OCI-M1 (cell line): ENCODE measurements at places on chromosomes 5 and 9.

- no peak for DNase-seq
These were observed 503.6 kb upstream of the PAPPA start for GRCh38 chr9:115649991-115650472.

GRCh38 chr5:65171645-65172044 lies 310.1 kb downstream of the ADAMTS6 start:
- no peak for DNase-seq

GRCh38 chr5:105816961-105817360 lies 1853.8 kb downstream of the EFNA5 start:
- DNase-seq: no peak

- DNase-seq: no peak
These were observed 1.3 kb downstream of the LVRN start for GRCh38 chr5:115963566-115963965.

GRCh38 chr9:71130521-71130920 lies 9.1 kb upstream of the TRPM3 start:
- no peak for DNase-seq

GRCh38 chr5:1409381-1410110 lies 35.7 kb downstream of the SLC6A3 start:
- DNase-seq: peak; percentile 18

DNA sequence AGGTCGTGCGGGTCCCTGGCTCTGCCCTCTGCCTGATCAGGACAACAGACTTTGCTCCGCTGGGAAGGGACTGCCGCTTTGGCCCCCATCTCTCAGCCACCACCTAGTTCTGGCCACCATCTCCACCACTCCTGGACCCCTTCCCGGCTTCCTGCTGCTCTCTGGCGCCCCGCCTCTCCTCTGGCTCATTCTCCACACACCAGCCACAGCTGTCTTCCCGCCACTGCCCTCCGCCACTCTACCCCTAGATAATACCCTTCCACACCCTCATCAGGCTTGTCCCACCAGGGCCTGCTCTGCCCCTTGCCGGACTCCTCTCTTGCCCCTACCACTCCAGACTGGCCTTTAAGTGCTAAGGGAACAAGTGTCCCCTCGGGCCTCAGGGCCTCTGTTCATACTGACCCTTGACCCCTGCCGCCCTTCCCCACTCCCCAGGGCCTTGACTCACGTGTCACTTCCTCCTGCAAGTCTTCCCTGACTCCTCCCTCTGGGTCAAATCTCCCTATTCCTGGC lies 3.0 kb upstream of the CDX1 start:
- no peak for DNase-seq

GRCh38 chr5:176151281-176151680 lies 86.9 kb upstream of the SIMC1 start:
- DNase-seq: no peak

GRCh38 chr5:95441636-95442035 lies 50.5 kb downstream of the FAM81B start:
- DNase-seq: no peak

DNA sequence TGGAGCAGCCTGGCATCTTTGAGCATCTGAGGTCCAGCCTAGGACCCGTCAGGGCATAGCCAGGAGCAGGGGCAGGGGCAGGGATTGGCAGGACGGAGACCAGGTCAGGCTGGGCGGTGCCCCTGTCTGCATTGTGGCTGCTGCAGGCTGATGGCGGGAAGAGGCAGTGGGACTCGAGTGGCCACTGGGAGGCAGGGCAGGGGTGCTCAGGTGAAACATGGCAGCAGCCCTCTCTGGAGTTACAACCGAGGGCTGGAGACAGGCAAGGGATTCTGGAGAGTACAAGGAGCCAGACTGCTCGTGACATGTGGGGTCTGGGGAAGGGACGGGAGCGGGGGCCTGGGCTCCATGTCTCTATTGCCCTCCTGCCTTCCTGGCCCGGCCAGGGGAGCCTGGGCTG lies 97.4 kb upstream of the RAPGEF1 start:
- DNase-seq: peak; percentile 8

GRCh38 chr5:173452119-173452905 lies 124.1 kb upstream of the STC2 start:
- DNase-seq: no peak

- no peak for DNase-seq
These were observed at the start of gene HTR4 for GRCh38 chr5:148653836-148654781. Gene HTR4 (minus strand): TSS chr5:148654527. CDS start chr5:148637014, 17,513 bp downstream.

DNA sequence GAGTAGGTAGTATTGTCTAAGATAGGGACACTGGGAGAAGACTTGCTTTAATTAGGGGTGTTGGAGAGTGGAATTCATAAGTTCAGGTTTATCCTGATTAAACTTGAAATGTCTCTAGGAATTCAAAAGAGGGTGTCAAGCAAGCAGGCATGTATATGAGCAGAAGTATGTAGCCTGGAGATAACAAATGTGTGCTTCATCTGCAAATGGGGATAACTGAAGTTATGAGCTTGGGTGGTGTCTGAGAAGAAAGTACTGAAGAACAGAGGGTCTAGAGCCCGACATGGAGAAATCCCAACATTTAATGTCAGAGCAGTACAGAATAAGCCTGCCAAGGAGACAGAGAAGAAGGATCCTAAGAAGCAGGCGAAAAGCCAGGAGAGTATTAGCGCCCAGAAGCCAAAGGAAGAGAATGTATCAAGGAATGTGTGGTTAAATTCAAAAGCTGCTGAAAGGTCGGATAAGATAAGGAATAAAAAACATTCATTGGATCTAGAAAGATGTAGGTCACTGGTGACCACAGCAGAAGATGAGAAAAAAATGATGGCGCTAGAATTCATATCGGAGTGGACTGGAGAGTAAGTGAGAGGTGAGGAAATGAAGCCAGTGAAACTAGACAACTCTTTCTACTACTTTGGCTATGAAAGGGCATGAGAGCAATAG lies 401.5 kb upstream of the PIK3R1 start:
- peak; percentile 86 for DNase-seq

GRCh38 chr5:150429410-150429873 lies 16.7 kb upstream of the CD74 start:
- DNase-seq: no peak

DNA sequence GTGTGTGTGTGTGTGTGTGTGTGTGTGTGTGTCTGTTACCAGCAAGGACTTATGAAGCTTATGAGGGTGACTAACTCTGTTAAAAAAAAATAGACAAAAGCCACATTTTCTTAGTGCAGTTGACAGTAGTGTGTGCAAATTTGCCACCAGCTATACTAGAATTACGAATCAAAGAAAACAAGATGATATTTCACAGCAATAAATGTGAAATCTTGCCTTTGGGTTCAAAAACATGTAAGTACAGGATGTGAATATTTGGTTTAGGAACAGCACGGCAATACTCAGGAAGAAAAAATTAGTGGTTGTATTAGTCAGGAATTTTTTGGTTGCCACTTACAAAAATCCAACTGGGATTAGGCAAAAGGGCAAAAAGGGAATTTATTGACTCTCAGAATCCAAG lies 117.4 kb downstream of the NPR3 start:
- DNase-seq: no peak

DNA sequence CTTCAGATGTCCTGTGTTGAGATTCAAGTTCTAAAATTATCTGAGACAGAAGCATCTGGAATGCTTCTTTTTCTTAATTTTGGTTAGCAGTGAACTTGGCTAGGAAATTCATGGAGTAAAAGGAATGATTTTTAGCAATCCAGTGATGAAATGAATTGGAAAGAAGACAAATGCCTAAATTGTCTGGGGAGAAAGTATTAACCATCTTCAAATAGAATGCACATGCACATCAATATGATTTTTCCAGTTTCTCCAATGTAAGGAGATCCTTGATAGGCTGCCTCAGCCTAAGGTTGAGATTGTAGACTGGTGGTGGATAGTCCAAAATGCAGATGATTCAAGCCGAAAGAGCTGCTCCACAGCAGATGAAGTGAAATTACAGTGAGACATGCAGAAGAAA lies 106.7 kb downstream of the PCSK5 start:
- no peak for DNase-seq

- DNase-seq: no peak
These were observed 219.3 kb downstream of the CEMIP2 start for GRCh38 chr9:71549023-71549422.

- no peak for DNase-seq
These were observed 148.3 kb downstream of the ESM1 start for GRCh38 chr5:54837093-54837492.

DNA sequence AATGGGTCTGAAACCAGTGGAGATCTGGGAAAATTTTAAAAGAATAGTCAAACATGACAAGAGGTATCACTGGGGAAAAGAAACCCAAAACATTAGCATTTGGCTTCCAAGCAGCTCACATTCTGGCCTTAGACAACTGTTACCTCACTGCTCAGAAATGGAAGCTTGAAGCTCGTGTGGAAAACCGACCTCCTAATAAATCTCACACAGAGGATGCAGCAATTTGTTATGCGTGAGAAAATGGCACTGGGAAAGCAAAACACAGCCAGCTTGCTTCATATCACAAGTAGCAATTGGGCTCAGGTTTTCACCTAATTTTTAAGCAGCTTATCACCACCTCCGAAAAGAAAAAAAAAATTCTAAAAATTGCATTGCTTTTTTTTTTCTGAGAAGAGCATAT lies 103.3 kb upstream of the TAS2R1 start:
- DNase-seq: no peak

DNA sequence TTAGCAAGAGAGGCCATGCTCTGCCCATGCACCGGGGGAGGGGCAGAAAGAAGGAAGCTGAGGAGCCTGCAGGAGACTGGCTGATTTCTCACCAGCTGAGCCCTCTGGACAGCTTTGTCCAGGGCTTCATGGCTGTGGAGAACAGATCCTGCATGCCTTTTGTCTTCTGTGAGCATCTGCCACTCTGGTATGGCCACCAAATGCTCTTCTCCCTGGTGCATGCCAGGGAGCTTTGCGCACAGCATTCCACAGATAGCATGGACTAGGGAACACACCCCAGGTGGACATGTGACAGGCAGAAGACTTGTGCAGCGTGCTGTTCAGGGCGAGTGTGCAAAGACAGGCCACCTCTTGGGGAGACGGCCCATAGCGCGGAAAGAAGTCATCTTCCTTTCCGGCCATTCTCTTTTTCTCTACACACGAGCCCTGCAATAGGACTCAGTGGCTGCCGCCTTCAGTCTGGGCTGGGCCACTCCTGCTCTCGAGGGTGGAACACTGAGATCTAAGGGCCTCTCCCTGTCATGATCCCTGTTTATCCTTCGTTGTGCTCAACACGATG lies 56.7 kb downstream of the GADD45G start:
- DNase-seq: no peak
